ENCODE measurements at places on chromosomes 2 and 18.

DNA sequence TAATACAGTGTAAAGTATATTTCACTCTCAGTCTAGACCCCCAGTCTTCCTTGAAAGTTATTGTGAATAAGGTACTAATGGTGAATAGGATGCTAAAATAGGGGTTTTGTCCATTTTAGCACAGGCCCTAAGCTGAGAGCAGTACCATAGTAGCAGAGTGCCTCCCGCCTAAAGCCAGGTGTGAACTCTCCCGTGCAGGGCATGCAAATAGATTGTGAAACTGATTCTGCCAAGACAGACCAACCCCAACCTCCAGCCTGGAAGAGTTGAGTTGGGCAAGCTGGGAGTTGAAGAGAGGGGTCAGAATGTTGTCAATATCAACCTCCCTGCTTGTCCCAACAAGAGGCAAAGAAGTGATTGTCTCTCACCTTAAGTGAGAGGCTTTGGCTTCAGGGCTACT, 97.4 kb upstream of the CYRIA start:
- DNase-seq: no peak

GRCh38 chr2:210250622-210251021, 25.4 kb upstream of the ACADL start:
- no peak for DNase-seq

- no peak for DNase-seq
These were observed 13.7 kb downstream of the GATA6 start for GRCh38 chr18:22182884-22183697.

- DNase-seq: peak; percentile 52
These were observed 1.1 kb downstream of the BIN1 start for GRCh38 chr2:127105656-127106456.

GRCh38 chr2:240981871-240982800, 16.3 kb upstream of the SNED1 start:
- DNase-seq: no peak

DNA sequence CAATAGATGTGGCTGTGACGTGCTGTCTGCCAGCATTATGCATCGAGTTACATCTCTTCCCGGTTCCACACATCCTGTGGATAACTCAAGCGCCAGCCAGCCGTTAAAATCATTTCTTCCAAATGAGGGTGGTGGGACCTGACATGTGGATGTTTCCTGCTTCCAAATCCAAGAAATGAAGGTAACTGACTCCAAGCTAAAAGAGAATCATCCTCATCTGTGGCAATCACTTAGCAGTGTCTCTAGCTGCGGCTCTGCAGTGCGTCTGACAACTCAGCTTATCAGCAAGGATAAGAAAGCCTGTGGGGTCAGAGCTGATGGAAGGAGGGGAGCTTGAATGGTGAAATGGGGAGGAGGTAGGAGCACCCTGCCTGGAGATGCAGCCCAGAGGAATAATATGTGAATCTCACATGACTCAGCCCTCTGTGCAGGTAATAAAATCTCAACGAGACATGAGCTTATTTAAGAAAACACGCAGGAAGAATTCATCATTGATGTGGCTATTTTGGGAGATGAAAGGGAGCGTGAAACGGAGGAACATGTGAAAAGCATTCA, 382.2 kb upstream of the TRIB2 start:
- no peak for DNase-seq

Measured in DMS79 treated with DMSO at 0.1 percent for 48 hours (cell line).